ENCODE measurements at places on chromosomes 5 and 9. TPM values are rescaled to one million over a fixed set of nuclear protein-coding genes. Genes with fewer than 3 reads are reported as not detected.

The GARIN3 gene
- polyA plus RNA-seq = not detected

The IL13 gene
- polyA plus RNA-seq = not detected

The CBY3 gene
- polyA plus RNA-seq = 1.3 TPM

The ZNF462 gene
- polyA plus RNA-seq = not detected

The PHF24 gene
- not detected for polyA plus RNA-seq

The EPB41L4B gene
- not detected for polyA plus RNA-seq

The ROR2 gene
- polyA plus RNA-seq = not detected

The ACOT12 gene
- polyA plus RNA-seq = not detected

The SOX30 gene
- 0.11 TPM for polyA plus RNA-seq

The TSSK1B gene
- not detected for polyA plus RNA-seq

The SARDH gene
- 6.8 TPM for polyA plus RNA-seq

The JAKMIP2 gene
- 5.4 TPM for polyA plus RNA-seq

The MAML1 gene
- 0.59 TPM for polyA plus RNA-seq

The ANKRD18A gene
- polyA plus RNA-seq = not detected

The SLC6A18 gene
- not detected for polyA plus RNA-seq

The SPINK4 gene
- polyA plus RNA-seq = not detected

The KIF20A gene
- 0.43 TPM for polyA plus RNA-seq

DNA sequence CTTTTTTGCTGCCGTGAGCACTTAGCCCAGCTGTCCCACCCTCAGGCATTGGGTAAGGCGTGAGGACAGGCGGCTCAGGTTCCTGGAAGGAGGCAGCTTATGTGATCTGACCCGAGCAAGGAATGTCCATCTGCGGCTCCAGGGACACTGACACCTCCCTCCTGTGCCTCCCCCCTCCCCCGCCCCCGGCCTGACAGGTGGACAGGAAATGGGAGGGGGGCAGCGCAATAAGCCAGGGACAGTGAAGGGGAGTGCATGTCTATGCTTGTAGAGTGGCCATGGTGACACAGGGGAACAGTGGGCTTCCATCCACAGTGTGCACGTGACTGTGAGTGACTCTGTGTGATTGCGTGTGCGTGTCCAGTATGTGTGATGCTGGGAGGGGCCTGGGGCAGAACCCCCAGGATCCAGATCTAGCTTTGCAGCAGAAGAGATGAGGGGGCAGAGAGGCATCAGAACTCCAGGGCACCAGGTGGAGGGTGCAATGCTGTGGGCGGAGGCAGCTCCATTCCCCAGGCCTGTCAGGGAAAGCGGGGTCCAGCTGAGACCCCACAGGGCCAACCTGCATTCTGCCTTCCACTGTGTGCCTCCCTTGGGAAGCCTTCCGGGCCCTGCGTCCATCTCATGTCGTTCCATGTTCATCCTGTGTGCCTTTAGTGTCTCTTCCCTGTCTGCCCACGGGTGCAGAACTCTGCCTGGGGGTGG, 30.5 kb downstream of the CNTFR start:
- DNase-seq = no peak

GRCh38 chr9:79196606-79197005, 375.2 kb upstream of the TLE4 start:
- DNase-seq = no peak

DNA sequence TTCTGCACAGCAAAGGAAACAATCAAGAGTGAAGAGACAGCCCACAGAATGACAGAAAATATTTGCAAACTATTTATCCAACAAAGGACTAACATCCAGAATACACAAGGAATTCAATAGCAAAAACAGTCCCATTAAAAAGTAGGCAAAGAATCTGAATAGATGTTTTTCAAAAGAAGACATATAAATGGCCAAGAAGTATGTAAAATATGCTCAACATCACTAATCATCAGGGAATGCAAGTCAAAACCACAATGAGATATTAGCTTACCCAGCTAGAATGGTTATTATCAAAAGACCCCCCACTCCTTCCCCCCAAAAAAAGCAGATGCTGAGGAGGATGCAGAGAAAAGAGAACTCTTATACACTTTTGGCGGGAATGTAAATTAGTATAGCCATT, 13.4 kb upstream of the OR13C8 start:
- no peak for DNase-seq

DNA sequence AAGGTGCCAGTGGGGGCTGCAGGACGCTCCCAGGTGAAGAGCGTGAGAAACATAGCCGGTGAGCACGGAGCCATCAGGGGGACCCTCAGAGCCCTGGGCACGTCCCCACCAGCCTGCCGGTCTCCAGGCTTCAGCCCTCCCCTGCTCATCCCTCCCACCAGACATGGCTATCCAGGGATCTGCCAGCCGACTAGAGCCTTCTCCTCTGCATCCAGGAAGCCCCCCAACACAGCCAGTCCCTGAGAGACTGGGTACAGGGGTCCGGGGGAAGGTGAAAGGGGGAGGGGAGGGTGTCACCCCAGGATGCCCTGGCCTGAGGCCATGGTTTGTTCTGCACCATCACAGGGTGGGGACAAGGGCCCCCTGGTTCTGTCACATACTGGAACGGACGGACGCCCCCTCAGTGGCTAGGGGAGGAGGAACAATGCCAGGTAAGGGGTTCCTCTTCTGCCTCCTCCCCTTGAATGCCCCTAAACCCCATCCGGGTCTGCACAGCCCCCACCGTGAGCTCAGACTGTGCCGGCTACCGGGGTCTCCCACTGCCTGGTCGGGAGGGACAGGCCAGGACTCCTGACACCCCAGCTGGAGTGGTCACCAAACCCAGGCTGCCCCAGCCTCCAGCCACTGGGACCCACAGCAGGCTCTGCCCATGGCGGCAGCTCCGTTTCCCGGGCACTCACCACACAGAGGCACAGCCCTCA, 34.3 kb downstream of the NACC2 start:
- DNase-seq = no peak

GRCh38 chr5:109100971-109101370, 308.8 kb downstream of the PJA2 start:
- no peak for DNase-seq

GRCh38 chr5:118519466-118519865, 468.9 kb downstream of the DTWD2 start:
- no peak for DNase-seq

- DNase-seq = no peak
Measured at GRCh38 chr5:66358741-66359140, 214.6 kb downstream of the SREK1 start.

DNA sequence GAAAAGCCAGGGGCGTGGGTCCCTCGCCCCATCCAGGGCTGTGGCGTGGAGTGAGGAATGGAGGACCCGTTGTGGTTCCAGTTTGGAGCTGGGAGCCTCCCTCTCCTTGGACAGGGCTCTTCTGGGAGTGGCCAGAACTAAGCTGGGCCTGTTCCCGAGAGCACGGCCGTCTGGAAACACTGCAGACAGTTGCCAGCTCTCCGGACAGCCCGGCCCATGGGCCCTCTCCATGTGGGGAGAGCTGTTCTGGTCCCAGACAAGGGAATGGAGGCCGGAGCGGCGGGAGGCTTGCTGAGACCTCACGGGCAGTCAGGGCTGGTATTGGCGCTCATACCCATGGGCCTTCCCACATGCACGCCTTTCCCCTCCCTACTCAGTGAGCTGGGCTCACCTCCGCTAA, 45.2 kb upstream of the FCN2 start:
- DNase-seq = no peak

- no peak for DNase-seq
Measured at GRCh38 chr5:19208397-19208796, 779.6 kb downstream of the CDH18 start.

DNA sequence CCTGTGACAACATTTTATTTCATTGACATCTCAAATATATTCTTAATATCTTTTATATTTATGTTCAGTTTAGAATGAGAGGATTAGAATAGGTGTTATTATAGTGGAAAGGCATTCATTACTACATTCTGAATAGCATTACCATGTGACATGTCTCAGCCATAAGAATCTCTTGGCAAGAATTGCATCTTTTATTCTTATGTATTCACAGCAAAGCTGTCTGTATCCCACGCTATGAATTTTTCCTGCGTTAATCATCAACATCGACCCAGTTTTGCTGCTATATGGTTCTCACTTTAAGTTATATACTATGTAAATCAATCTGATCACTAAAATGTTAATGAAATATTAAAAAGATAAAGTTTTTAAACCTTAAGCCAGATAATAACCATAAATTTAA, 248.6 kb downstream of the TMEM232 start:
- DNase-seq = no peak

- peak; percentile 97 for DNase-seq
Measured at GRCh38 chr5:168579488-168580226, 489 bp upstream of the PANK3 start.

- DNase-seq = no peak
Measured at GRCh38 chr5:112914584-112914983, 7.4 kb downstream of the REEP5 start.

- no peak for DNase-seq
Measured at GRCh38 chr9:128593039-128593438, 40.7 kb downstream of the SPTAN1 start.

GRCh38 chr5:150473673-150474358, 24.3 kb upstream of the RPS14 start:
- DNase-seq = no peak

DNA sequence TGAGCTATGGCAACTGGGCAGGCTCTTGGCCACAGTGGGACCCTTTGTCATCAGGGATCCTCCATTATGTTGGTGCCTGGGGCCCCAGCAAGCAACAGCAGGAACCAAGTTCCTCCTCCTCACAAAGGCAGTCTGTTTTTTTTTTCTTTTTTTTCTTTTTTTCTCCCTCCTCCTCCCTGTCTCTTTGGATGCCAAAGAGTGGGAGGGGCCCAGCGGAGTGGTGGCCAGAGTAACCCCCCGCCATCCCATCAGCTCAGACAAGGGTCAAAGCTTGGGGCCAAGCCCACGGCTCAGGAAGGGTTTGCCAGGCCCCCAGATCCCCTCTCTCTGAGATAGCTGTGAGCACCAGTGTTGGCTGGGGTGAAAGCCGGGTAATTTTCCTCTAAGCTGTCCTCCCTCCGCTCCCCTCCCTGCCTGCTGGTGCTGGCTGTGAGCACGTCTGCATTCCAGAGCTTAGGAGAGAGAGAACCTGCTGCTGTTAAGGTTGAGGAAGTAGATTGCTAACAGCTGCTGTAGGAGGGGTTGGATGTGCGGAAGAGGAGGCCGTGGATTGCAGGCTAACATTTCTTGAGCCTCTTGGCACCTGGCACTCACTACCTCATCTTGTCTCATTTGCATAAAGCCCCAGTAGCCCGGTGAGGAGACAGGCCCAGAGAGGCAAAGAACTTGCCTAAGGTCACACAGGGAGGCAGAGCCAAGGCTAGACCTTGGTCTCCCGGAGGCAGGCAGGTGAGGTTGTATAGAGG, 21.2 kb downstream of the GSN start:
- no peak for DNase-seq

- DNase-seq = no peak
Measured at GRCh38 chr9:94802793-94803192, 76.3 kb downstream of the AOPEP start.

- no peak for DNase-seq
Measured at GRCh38 chr9:113795811-113796392, 80.2 kb upstream of the ZNF618 start.

- DNase-seq = no peak
Measured at GRCh38 chr5:38799556-38800377, 46.0 kb upstream of the OSMR start.

DNA sequence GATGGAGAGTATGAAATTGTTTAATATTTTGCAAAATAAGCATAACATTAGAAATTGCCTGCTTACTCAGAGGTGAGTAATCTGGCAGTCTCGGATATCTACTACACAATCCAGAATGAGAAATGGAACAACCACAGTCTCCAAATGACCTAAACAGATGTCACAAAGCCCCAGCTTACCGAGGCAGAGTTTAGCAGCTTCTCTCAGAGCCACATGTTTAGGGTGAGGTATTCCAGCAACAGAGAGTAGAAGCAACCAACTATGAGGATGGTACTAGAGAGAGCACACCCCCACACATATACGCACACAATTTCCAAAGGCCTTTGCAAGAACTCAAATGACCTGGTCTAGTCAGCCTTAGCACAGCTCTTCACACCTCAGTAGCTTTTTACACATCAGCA, 122.7 kb upstream of the LPAR1 start:
- no peak for DNase-seq

- no peak for DNase-seq
Measured at GRCh38 chr9:123131258-123131657, 97.8 kb downstream of the GPR21 start.

DNA sequence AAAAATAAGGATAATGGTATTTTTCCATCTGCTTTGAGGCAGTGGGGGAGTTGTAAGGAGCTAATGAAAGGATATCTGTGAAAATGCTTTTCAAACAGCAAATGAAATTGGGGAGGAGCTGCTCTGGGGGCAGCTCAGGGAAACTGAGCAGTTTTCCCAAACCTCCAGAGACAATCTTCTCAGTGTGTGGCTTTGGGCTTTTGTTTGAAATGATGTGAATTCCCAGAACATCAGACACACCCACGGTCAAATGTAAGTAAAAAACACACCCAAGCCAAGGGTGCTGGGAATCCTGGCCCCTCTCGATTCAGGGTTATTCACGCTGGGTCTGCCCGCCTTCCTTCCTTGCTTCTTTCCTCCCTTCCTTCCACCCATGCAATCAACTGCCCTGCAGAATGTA, 512.6 kb downstream of the BNC2 start:
- no peak for DNase-seq

- DNase-seq = no peak
Measured at GRCh38 chr5:61991430-61991829, 314.6 kb upstream of the KIF2A start.

- DNase-seq = no peak
Measured at GRCh38 chr9:98150721-98151120, 31.7 kb upstream of the TRIM14 start.

- no peak for DNase-seq
Measured at GRCh38 chr9:36937346-36937745, 96.7 kb downstream of the PAX5 start.
